K562 (cell line): ENCODE measurements at places on chromosomes 2 and 18.

DNA sequence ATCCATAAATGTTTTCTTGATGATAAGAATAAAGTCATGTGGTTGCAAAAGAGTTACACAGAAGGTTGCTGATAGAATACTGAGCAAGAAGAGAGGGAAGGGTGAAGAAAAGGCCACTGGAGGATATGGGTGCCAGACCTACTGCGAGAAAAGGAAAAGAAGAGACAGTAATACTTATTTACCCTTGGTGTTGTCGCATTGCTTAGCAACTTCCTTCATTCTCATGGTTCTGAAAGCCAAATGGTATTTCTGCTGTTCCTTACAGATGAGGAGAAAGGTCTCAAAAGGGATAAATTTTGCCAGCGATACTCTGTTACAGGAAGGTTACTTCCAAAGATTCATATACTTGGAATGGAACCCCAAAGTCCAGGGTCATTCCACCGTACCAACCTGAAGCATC lies 62.5 kb downstream of the LHCGR start:
- no peak for DNase-seq

GRCh38 chr18:5534845-5535244 lies 9.0 kb downstream of the EPB41L3 start:
- no peak for DNase-seq

GRCh38 chr2:181178130-181178529 lies 197.7 kb downstream of the UBE2E3 start:
- DNase-seq, result no peak

- DNase-seq, result no peak
Measured at GRCh38 chr2:174340400-174341292, 5.9 kb downstream of the SP9 start.

DNA sequence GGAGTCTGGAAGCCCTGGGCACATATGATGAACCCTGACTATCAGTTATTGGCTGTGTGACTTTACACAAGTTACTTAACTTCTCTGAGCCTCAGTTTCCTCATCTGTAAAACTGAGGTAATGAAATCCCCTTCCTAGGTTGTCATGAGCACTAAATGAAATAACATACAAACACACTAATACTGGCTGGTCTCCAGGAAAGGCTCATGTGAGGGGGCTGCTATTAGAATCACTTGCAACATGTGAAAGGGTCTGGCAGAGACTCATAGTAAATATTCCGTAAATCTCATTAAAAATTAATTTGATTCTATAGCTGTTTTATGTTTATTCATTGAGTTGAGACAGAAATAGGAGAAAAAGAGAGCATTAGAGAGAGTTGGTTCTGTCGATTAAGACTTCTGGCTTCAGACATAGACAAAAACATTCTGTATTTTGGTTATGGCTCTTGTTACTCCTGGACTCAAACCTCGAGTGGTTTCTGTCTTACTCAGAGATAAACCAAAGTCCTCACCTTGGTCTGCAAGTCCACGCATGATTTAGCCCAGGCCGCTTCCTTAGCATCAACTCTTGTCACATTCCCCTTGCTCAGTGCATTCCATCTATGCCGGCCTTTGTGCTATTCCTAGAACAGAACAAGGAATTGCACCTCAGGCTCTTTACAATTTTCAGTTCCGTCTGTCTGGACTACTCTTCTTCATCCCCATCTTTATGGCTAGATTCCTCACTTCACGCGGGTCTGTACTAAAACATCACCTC lies 139.1 kb downstream of the NXPH2 start:
- no peak for DNase-seq

GRCh38 chr18:50131591-50131990 lies 63.4 kb downstream of the MYO5B start:
- no peak for DNase-seq

GRCh38 chr2:10228611-10229365 lies 73.9 kb upstream of the HPCAL1 start:
- DNase-seq, result no peak

- DNase-seq, result no peak
Measured at GRCh38 chr2:202135091-202135874, 62.2 kb downstream of the KIAA2012 start.

DNA sequence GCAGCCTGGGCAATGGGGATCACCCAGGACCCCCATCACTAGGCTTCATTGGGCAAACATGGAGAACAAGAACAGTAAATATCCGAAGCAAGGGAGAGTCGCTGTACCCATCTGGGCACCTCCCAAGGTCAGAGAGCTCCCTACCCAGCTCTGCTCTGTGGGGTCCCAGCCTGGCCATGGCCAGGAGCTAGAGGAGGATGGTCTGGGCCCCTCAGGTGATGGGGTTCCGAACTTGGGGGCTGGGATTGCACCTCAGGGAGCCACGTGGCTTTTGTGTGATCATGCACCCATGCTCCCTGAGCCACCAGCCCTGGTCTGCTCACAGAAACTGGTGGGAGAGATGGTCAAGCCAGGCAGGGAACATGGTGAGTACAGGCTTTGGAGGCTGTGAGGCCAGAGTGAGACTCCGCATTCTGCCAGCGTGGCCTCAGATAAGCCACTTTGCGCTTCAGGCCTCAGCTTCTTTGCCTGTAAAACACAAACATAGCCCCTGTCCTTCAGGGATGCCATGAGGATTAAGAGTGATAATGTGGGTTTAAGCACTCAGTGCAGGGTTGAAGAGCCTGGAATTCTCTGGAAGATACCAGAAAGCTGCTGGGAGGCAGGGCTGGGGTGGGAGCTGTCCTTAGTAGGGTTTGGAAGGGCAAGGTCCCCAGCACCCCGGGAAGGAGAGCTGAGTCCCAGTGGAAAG lies 3.0 kb upstream of the NMUR1 start:
- DNase-seq, result no peak

- no peak for DNase-seq
Measured at GRCh38 chr18:8260827-8261226, 348.4 kb upstream of the RAB12 start.

- DNase-seq, result no peak
Measured at GRCh38 chr2:189143925-189144324, 35.6 kb downstream of the COL5A2 start.
